Myometrial cell (primary cell): ENCODE measurements at places on chromosomes 5 and 9. TPM values are rescaled to one million over a fixed set of nuclear protein-coding genes. Genes with fewer than 3 reads are reported as not detected.

Gene CNTNAP3
- total RNA-seq: 0.29 and 0.53 TPM in 2 replicates

Gene C9orf153
- not detected in 2 replicates for total RNA-seq

Gene GIN1
- 5.5 and 7.8 TPM in 2 replicates for total RNA-seq

Gene IFNA21
- total RNA-seq: not detected in 2 replicates

Gene RNF180
- under 0.01 and 0.35 TPM in 2 replicates for total RNA-seq

Gene PDZD2
- total RNA-seq: 1.2 and 1.4 TPM in 2 replicates

Gene CHSY3
- 2.9 and 5.0 TPM in 2 replicates for total RNA-seq

Gene INSL4
- not detected in 2 replicates for total RNA-seq

Gene TRIP13
- total RNA-seq: 48.1 and 51.9 TPM in 2 replicates

Gene STK10
- total RNA-seq: 19.0 and 19.5 TPM in 2 replicates

Gene TNFSF8
- not detected in 2 replicates for total RNA-seq

Gene HCN1
- not detected in 2 replicates for total RNA-seq

Gene SPINK4
- not detected in 2 replicates for total RNA-seq

Gene AGXT2
- not detected in 2 replicates for total RNA-seq

Gene SLC34A3
- total RNA-seq: not detected in 2 replicates

Gene GBA2
- 15.0 and 18.4 TPM in 2 replicates for total RNA-seq

Gene TMEM232
- 1.2 TPM in 1 of 2 replicates, not detected in the other for total RNA-seq

Gene ADAMTSL1
- 55.4 and 85.4 TPM in 2 replicates for total RNA-seq

Gene CNTNAP3B
- total RNA-seq: 2.6 and 8.2 TPM in 2 replicates

Gene HMCN2
- total RNA-seq: not detected in 2 replicates

Gene ITGA2
- 19.0 and 30.1 TPM in 2 replicates for total RNA-seq

Gene SCGB3A2
- not detected in 2 replicates for total RNA-seq
